ENCODE measurements at places on chromosomes 12 and 14. TPM values are rescaled to one million over a fixed set of nuclear protein-coding genes. Genes with fewer than 3 reads are reported as not detected.
A peak's percentile ranks its signal among the peaks of the same experiment; 100 is the strongest.

TPPP2 gene
- polyA plus RNA-seq, result 0.49 TPM

PLCZ1 gene
- polyA plus RNA-seq, result 0.16 TPM

CLEC9A gene
- polyA plus RNA-seq, result 0.37 TPM

PTGDR gene
- 0.18 TPM for polyA plus RNA-seq

SCN8A gene
- polyA plus RNA-seq, result 0.27 TPM

KRT78 gene
- not detected for polyA plus RNA-seq

RSRC2 gene
- 118 TPM for polyA plus RNA-seq

PELI2 gene
- 3.7 TPM for polyA plus RNA-seq

ETFBKMT gene
- polyA plus RNA-seq, result 2.3 TPM

MANSC4 gene
- 0.32 TPM for polyA plus RNA-seq

MAP1LC3B2 gene
- polyA plus RNA-seq, result 4.9 TPM

GYS2 gene
- polyA plus RNA-seq, result 0.24 TPM

STYK1 gene
- polyA plus RNA-seq, result 0.13 TPM

GRCh38 chr12:70240673-70241072, 2.6 kb upstream of the CNOT2 start:
- DNase-seq, result no peak

DNA sequence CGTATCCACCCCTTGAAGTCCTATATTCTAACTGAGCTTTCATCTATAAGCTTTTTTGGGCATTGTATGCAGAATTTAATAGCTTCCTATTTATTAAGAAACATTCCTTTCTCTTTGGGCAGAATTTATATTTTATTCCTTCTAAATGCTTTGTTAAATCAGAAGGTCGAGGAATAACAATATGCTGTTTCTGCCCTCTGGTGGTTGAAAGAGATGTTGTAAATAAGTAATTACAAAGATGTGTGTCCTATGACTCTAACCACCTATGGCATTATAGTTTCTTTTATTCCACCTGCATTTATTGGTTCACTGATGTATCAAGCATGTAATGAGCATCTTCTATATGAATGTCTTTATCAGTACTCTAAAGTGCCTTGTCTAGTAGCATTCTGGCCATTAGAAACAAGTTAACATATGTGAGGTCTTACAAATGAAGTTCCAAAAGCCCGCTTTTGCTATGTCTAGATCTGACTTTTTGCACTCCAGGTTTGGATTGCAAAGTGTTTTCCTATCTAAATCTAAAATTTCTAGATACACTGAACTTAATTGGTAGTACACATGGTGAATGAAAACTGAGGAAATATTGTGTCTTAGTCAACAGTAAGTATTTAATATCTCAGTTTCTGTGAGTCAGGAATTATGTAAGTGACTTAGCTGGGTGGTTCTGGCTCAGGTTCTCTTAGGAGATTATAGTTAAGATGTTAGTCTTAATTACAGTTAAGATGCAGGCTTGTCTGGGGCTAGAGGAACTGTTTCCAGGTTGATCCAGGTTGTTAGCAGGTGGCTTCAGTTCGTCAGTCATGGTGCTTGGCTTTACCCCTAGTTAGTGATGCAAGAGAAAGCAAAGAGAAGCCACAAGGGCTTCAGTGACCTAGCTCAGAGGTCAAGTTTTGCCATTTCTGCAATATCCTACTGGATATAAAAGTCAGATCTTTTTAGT, 57.5 kb downstream of the PLEKHA5 start:
- DNase-seq, result peak; percentile 39

DNA sequence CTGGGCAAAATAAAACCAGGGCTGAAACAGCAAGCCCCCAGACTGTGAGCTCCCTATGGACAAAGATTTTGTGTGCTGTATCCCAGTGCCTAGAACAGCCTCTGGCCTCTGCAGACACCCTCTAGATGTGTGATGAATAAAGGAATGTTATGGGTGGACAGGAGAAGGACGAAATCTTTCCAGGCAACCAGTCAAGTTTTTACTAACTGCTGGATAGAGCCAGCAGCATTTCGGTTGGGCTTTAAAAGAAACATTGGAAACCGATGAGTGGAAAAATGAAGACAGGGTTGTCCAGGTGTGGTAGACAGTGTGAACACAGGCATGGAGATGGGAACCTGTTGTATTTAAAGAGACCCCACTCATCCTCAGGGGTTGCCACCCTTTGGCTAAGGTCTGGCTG, 4.0 kb downstream of the CHGA start:
- DNase-seq, result no peak

DNA sequence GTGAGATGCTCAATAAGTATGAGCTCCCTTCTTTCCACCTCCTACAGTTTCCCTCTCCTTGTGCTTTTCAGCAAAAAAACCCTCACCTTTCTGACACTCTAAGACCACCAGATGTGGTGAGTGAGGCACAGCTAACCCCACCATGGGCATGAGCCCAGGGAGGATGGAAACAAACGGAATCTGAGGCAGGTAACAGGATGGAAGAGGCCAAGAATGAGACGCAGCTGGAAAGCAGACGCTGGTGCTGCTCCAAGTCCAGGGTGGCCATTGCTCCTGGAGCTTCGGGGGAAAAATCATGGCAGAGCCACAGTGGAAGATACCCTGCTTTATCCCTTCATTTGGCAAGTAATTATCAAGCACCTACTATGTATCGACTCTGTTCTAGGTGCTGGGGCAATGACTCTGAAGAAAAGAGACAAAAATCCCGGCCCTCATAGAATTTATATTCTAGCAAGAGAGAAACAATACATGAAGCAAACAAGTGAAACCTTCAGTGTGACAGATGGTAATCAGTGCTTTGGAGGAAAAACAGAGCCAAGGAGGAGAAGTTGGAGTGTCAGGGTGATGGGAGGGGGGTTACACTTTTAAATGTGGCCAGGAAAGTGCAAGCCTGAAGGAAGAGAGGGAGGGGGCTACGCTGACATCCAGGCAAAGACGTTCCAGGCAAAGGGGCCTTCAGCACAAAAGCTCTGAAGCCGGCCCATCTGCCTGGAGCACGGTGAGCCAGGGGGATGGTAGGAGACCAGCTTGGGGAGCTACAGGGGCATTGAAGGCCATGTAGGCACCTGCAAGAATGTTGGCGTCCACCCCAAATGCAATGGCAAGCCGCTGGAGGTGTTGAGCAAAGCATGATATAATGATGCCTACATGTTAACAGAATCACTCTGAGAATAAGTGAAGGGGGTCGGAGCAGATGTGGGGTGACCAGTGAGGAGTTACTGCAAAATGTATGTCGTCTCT, 154.2 kb downstream of the DPF3 start:
- DNase-seq, result no peak

DNA sequence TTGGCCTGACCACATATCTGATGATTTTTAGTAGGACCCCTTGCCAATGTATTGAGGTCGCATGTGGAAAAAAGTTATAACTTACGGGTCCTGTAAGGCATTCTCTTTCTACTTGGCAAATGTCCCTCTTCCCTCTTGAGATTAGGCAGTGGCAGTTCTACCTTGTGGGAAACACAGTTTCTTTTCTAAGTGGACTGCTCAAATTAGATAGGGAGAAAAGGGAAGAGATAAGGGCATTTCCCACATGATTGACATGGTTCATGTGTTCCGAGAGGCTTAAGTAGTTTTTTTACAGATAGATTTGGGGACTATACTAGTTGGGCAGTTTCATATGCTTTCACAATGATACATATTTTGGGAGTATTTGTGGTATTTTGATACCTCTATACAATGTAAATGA, 154.7 kb downstream of the FBXL14 start:
- DNase-seq, result no peak

DNA sequence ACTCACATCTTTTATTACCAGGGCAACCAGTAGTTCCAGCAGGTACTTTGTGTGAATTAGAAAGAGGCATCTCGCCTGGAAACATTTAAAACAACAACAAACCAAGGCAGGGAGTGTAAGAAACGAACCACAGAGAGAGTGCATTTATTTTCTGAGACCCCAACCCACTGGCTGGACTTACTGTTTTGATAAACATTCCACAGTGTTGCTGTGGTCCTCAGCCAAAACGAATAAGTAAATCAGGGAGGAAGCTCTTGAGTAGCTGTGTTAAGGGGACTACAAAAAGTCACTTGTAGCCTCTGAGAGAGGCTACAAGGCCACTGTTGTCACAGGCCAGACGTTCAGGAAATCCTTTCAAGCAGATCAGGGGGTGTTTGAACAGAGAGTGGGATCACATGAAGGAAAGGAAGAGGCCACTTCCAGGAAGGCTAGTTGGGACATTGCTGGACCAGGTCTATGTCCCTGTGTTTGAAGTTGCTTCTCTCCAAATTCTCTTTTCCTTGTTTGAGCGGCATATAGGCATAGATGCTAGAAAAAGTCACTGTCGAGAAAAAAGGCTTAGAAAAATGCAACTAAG, 33.8 kb downstream of the DMAC2L start:
- no peak for DNase-seq

GRCh38 chr12:2259369-2259768, 206.6 kb downstream of the CACNA1C start:
- DNase-seq, result no peak

- DNase-seq, result no peak
These were observed 8.4 kb upstream of the EP400 start for GRCh38 chr12:131941116-131941986.

DNA sequence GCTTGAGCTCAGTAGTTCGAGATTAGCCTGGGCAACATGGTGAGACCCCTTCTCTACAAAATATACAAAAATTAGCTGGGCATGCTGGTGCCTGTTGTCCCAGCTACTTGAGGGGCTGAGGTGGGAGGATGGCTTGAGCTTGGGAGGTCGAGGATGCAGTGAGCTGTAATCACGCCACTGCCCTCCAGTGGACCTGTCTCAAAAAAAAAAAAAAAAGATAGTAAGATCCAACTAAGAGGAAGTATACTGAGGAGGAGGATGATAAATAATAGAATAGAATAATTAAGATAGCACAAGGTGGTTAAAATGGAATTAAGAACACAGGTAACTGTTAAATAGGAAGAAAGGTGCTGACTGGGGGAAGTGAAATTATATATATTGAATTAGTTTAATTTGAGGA, 37.0 kb upstream of the BAZ1A start:
- no peak for DNase-seq

DNA sequence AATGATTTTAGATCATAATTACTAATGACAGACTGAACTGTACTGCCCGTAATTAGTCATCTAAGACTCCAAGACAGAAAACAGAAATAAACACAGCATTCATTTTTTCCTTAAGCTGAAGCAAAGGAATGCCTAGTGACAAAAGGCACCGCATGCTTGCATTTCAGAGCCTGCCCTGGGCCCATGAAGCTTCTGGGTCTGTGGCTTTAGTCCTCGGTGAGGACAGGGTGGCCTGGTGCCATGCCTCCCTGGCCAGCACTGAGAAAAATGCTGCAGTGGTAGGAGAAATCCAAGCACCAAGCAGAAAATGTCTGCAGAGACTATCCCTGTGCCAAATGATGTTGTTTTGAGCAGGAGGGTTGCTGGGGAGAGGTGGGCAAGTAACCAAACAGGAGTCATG, 171.6 kb downstream of the CALM1 start:
- DNase-seq, result no peak

GRCh38 chr14:95250140-95250769, 69.5 kb downstream of the CLMN start:
- no peak for DNase-seq

GRCh38 chr12:45918818-45919217, 71.6 kb downstream of the SCAF11 start:
- DNase-seq, result no peak

- no peak for DNase-seq
These were observed 99.9 kb upstream of the SLC24A4 start for GRCh38 chr14:92223025-92223424.

GRCh38 chr12:58414398-58414871, 473.1 kb downstream of the ATP23 start:
- DNase-seq, result no peak

DNA sequence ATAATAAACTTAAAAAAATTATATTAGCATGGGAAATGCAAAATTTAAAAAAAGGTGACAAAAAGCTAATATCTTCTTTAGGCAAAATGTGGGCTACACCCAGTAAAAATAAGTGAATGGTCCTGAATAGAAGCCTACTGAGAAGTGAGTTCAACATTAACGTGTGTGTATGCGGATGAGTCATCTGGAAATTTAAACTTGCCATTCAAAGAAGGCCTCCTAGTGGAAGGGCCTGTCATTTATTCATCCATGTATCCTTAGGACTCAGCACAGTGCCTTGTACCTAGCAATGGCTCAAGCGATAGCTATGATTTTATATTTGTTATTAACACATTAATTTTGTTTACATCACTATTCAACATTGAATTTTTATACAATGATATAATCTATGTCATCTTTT, 226.2 kb downstream of the NUBPL start:
- DNase-seq, result no peak

DNA sequence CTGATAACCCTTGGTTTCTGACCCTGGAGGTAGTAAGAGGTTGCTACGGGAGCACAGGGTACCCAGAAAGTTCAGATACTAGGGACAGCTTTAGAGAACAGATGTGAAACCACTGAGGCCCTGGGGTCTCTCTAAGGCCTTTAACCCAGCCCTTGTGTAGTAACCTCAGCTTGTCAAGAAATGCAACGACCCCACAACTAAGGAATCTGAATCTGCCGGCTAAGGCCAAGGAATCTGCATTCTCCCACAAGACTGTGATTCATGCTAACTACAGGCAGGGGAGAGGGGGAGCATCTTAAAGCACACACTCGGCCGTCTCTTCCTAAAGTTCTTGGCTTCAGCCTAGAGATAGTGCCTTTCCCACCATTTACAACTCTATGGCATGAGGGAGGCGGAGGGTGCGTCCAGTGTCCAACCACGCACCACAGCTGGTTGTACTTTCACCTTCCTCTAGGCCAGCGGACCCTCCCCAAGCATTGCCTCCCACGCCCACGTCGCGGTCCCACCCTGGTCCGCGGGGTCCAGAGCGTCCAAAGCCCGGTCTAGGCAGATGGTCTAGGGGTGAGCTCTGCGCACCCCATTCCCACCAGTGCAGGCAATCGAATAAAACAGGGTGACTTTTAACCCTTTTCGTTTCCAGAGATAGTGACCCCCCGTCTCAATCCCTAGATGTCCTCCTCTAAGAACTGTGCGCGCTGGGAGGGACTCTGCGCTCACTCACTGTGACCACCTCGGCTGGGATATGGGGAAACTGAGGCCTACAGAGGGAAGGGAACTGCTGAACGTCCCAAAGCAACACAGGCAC, 735 bp upstream of the VASH1 start:
- no peak for DNase-seq

DNA sequence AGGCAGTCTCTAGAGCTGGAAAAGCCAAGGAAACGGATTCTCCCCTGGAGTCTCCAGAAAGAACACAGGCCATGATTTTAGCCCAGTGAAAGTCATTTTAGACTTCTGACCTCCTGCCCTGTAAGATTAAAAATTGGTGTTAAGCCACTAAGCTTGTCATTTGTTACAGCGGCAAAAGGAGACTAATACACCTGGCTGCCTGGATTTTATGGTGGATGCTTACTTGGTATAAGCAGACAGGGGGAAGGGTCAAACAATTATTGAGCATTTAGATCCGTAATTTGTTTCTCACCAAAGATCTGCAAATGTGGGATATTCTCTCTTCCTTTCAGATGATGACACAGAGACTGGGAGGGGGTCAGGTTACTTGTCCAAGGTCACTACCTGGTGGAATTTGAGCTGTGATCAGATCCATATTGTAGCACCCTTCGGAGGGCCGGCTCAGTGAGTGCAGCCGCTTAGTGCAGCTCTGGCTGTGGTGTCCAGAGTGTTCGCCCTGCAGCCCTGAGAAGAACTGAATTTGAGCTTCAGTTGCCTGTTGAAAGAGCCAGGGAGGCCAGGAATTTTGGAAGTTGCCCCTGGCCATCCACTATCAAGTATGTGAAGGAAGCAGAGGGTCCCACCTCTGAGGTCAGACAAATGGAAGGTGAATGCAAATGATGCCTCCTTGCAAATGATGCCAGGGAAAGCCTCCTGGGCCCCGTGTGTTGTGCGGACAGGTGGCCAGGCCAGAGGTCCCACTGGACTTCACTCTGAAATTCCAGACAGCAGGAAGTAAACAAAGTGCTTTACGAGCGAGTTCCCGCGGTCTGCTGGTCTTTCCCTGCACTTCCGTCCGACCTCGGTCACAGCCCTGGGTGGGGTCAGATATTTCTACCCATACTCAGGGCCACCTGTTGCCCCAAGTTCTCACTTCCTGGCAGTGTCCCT, 15.1 kb downstream of the GLRX5 start:
- no peak for DNase-seq

All from forelimb muscle (tissue), 1 donor.